ENCODE measurements at places on chromosomes 7 and 10.

GRCh38 chr7:9391221-9391620 is 957.8 kb downstream of the NXPH1 start:
- DNase-seq, result no peak

DNA sequence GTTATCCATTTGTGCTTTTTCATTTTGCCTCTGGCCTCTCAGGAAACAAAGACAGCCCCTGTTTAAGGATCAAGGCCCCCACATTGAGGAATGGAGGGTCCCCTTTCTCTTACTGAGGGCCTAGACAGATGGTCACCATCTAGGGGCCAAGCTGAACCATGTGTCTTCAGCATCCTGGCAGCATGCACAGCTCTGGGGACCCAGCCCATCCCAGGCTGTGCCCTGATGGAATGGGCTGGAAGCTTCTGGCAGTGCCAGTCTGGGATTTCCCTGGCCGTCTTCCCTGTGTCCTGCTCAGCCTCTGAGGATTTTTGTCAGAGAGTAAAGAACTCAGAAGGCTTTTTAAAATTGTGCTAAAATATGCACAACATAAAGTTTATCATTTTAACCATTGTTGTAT is 116.8 kb downstream of the ITIH5 start:
- no peak for DNase-seq

GRCh38 chr7:128021366-128021765 is 9.9 kb downstream of the LRRC4 start:
- DNase-seq, result no peak

GRCh38 chr7:26681819-26682418 is 182.5 kb downstream of the SKAP2 start:
- DNase-seq, result no peak

- no peak for DNase-seq
Measured at GRCh38 chr7:155450970-155451801, 6.7 kb upstream of the EN2 start.

- no peak for DNase-seq
Measured at GRCh38 chr10:23884670-23885069, 324.3 kb upstream of the KIAA1217 start.

GRCh38 chr10:17512341-17513001 is 58.1 kb upstream of the ST8SIA6 start:
- DNase-seq, result no peak

All from activated CD8-positive, alpha-beta T cell treated with anti-CD3 and anti-CD28 coated beads, Interleukin-2, amount 10 ng/mL, durations not matched to agents 7 days and 5 days (primary cell).